Renal cortex interstitium (tissue), 15 donors: ENCODE measurements at places on chromosomes 1 and 21.

- DNase-seq: peak; percentile 43
Measured at GRCh38 chr1:59029411-59030167, 245.7 kb upstream of the JUN start.

GRCh38 chr1:108611984-108612383 is 48.9 kb downstream of the HENMT1 start:
- no peak for DNase-seq

DNA sequence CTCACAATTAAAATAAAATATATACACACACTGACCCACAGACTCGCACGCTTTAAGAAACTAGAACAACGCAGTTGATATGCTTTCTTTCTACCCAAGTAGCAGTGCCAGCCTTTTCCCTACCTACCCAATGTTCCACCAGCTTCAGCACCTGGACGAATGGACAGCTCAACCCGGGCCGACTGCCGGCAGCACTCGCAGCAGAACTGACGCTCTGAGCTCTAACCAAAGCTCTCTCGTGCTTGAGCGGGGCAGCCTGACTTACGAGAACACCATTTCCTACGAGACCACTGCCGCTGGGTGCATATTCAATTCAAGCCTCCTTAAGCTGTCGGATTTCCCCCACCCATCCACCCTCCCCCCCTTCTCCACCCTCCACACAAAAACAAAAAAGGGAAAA is 127.4 kb upstream of the DPYD start:
- peak; percentile 64 for DNase-seq

GRCh38 chr1:22944346-22945055 is 28.2 kb downstream of the LACTBL1 start:
- no peak for DNase-seq

GRCh38 chr1:98210064-98210463 is 289.2 kb upstream of the DPYD start:
- DNase-seq: no peak

- DNase-seq: no peak
Measured at GRCh38 chr1:207988326-207989165, 77.6 kb upstream of the CD34 start.
